Ureter (tissue), 1 donor: ENCODE measurements at places on chromosomes 5 and 9.

DNA sequence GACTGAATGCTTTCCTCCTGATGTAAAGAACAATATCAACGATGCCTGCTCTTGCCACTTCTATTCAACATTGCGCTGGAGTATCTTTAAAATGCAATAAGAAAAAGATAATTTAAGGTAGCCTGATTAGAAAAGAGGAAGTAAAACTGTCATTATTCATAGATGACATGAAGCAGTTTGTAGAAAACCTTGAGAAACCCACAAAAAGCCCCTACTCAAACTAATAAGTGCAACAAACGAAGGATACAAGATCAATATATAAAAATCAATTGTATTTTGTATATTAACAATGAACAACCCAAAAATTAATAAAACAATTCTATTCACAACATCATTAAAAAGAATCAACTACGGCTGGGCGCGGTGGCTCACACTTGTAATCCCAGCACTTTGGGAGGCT is 76.4 kb upstream of the CKMT2 start:
- no peak for DNase-seq

DNA sequence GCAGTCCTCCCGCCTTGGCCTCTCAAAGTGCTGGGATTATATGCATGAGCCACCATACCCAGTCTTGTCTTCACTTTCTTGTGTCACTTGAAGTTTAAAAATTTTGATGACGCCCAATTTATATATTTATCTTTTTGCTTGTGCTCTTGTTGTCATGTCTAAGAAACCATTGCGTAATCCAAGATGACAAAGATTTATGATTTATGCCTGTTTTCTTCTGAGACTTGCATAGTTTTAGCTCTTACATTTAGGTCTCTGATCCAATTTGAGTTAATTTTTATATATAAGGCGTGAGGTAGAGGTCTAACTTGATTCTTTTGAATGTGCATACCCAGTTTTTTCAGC is 18.6 kb downstream of the ANKHD1 start:
- DNase-seq: no peak

DNA sequence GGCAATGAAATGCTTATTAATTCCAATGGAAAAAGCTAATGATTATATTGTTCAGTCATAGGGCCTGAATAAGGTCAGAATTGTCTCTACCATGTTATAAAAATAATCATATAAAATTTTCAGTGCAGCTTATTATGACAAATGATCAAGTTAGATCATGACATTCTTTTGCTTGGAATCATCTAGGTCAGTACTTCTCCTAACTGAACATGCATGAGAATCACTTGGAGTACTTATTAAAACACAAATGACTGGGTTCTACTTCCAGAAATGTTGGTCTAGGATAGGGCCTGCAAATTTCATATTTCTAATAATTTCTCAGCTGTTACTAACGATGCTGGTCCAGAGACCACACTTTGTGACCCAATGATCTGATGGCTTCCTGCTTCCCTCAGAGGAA is 806.0 kb upstream of the ZNF608 start:
- no peak for DNase-seq

DNA sequence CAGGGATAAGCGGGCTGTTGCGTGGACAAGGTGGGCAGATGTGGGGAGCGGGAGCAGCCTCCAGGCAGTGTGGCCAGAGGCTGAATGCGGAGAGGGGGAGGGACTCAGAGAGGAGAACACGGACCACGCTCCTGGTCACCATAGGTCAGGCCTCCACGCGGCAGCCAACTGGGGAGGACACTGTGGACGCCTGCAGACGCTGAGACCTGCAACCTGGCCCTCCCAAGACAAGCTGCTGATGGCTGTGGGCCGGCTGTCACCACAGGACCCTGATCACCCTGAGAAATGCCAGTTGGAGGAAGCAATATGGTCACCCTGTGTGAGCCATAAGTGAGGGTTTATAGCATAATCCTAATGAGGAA is 16.8 kb downstream of the LPCAT1 start:
- no peak for DNase-seq

DNA sequence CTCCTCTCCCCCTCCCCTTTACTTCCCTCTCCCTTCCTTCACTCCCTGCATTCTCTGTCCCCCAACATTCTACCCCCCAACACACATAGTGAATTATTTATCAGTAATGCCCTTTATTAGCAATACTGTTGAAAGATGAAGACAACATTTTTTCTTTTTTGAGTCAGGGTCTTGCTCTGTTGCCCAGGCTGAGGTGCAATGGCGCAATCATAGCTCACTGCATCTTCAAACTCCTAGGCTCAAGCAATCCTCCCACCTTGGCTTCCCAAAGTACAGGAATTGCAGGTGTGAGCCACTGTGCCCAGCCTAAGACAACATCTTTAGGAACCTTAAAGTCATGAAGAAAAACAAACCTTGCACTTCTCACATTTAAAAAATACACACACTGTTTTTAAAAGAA is 130.6 kb downstream of the ZNF462 start:
- no peak for DNase-seq

- no peak for DNase-seq
These were observed 1.2 kb downstream of the LCN15 start for GRCh38 chr9:136762915-136763648.

DNA sequence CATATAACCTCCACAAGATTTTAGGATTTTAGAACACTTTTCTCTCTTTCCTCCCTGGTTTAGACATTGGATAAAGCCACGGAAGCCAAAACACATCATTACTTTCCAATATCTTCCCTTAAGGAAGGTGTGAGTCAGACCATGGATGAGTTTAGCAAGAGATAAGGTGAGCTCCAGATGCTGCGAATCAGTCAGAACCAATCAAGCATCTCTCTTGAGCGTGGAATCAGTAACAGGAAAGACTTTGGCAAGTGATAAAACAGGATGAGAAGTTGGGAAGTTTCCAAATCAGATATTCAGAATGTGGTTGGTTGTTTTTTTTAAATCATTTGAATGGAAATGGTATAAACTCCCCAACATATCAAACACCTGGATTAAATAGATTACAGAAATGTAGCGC is 397.8 kb downstream of the EFNA5 start:
- DNase-seq: no peak

- no peak for DNase-seq
These were observed 152.2 kb downstream of the TMEM167A start for GRCh38 chr5:82925061-82925411.

DNA sequence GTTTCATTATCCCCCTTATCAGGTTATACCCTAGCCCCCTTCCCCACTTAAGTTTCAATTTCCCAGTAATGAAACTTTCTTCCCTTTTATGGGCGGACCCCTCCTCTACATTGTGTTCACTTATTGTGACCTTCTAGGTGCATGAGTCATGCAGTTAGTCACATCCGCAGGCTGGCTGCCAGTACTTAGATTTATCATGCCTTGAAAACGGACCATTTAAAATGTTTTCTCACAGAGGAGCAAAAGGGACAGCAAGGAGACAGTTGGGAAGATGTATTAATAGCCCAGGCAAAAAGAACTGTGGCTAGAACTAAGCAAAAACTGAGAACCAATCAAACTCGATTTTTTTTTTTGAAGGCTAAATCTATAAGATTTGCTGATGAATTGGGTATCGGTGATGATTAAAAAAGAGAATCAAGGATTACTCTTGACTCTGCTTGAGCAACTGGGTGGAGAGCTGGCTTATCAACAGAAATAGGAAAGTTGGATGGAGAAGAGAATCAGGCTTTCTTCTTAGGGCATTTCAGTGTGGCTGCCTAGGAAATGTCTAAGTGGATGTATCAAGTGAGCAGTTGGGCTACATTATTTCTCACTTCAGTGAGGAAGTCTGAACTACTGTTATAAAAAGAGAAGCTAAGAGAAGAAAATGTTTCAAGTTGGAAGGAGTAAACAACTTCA is 615.0 kb downstream of the HINT1 start:
- no peak for DNase-seq

- DNase-seq: no peak
These were observed 28.5 kb downstream of the HRH2 start for GRCh38 chr5:175686396-175686795.

DNA sequence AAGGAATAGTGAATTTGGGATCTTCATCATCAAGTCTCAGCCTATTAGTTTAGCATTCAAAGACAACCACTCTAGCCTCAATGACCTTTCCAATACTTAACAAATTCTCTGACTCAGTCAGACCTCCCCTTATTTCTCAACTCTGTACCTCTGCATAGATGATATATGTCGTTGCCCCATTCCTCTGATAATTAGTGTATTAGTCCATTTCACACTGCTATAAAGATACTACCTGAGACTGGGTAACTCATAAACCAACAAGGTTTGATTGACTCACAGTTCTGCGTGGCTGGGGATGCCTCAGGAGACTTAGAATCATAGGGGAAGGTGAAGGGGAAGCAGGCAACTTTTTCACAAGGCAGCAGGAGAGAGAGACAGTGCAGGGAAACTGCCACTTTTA is 8.9 kb downstream of the MRPL22 start:
- no peak for DNase-seq

- no peak for DNase-seq
These were observed 1.4 kb downstream of the COL23A1 start for GRCh38 chr5:178588769-178589168.

DNA sequence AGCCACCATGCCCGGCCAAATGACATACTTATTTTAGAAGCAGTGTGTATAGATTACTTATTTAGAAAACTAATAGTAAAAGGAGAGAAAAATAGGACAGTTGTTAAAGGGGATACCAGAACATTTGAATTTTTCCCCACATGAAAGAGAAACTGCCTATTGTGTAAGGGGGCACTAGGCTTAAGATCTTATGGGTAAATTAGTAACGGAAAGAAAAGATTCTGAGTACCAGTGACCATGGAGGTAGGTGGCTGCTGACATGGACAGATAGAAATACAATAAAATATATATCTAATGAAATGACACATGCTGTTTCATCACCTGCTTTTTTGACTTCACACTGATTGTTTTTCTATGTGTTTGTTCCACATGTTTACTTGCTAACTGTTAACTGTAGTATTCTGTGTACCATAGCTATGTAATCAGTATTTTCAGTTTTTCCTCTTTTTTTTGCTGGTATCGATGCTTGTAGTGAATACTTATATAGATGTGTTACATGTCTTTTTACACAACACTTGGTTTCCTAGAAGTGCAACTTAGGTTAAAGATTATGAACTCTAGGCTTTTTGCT is 3.0 kb upstream of the DNAJC21 start:
- no peak for DNase-seq
